ENCODE measurements at places on chromosomes 1 and 21.

GRCh38 chr1:200704986-200705500 is 33.6 kb upstream of the CAMSAP2 start:
- no peak for DNase-seq

DNA sequence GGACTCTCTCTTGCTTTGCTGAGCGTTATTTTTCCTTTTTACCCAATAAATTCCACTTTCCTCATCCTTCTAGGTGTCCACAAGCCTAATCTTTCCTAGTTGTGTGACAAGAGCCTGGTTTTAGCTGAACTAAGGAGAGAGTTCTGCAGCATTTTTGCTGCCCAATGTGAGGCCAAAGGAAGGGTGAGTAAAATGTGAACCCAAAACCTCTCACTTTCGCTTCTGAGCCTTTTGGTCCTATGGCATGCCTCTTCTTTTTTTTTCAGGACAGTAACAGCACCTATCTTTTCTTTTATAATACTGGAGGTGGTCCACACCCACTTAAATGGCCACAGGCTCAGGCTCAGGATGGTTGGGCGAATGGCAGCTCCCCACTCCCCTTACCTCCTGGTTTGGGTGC is 111.1 kb downstream of the COP1 start:
- DNase-seq, result no peak

- no peak for DNase-seq
These were observed 20.7 kb upstream of the PADI4 start for GRCh38 chr1:17287130-17287776.

DNA sequence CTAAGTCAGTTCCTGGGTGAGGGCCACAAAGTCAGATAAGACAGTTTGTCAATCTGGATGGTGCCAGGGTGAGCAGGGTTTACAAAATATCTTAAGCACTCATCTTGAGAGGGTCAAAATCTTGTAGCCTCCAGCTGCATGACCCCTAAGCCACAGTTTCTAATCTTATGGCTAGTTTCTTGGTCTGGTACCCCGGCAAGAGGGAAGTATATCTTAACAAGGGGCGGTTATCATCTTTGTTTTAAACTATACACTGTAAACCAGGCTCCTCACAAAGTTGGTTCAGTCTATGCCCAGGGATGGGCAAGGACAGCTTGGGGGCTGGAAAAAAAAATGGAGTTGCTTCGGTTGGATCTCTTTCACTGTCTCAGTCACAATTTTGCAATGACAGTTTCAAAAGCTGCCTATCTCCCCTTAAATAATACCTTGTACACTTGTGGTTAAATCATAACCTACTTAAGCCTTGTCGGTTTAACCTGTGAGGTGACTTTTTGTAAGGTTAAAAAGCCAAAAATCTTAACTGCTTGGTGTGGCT is 7.8 kb upstream of the CD46 start:
- DNase-seq, result no peak

- no peak for DNase-seq
These were observed 71.7 kb upstream of the JUN start for GRCh38 chr1:58855274-58856165.

- DNase-seq, result no peak
These were observed 23.7 kb downstream of the ELAVL4 start for GRCh38 chr1:50132347-50132894.

- no peak for DNase-seq
These were observed 10.8 kb downstream of the RWDD2B start for GRCh38 chr21:29008367-29008766.

GRCh38 chr1:192986110-192986747 is 72.9 kb downstream of the UCHL5 start:
- peak; percentile 28 for DNase-seq

DNA sequence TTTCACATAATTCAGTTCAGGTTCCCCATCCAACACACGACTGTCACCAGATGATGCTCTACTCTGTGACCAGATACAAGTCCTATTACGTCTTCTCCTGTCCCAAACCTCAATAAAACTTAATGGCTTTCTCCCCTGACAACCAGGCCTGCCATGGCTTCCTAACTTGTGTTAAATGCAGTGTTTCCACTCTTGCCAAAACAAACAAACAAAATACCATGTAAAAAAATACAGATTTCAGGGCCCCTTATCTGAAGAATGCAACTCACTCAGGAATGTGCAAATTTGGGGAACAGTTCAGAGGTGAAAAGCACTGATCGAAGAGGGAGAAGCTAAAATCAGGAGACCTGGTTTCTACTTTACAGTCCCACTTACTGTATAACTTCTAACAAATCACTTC is 863 bp upstream of the NUF2 start:
- no peak for DNase-seq

GRCh38 chr1:21884456-21885235 is 52.5 kb downstream of the HSPG2 start:
- no peak for DNase-seq

DNA sequence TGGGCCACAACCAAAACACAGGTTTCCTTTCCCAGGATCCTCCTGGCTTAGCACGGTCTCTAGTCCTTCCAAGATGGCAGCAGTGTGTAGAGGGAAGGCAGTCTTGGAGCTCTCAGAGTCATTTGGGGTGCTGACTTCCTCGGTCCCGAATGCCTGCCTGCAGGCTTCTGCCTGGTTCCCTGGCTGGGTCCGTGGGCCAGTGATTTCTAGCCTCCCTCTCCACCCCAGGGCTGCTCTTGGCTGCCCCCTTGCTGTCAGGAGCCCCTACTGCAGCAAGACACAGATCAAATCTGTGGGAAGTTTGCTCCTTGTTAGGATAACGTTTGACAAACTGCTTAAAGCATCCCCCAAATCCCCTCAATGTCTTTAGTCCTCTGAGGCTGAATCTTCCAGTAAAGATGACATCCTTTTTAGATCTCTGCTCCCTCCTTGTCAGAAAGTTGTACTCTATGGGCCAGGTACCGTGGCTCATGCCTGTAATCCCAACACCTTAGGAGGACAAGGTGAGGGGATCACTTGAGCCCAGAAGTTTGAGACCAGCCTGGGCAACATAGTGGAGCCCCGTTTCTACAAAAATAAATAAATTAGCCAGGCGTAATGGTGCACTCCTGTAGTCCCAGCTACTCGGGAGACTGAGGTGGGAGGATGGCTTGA is 272.5 kb downstream of the RRAGC start:
- peak; percentile 50 for DNase-seq

DNA sequence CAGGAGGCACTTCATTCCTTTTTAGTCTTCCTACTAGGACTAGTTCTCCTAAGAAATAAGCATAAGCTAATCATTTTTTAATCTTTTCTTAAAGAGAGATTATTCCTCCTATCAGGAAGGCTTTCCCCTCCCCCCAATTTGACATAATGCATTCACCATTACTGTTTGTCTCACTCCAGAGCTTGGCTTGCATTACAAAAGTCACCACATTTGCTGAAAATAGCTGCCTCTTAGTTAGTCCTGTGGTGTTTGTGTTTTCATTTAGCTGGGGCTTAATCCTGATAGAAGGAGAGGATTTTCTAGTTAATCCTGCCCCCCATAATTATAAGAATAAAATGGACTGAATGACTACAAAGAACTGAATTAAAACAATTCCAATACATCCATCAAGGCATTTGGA is 307.1 kb upstream of the RRP15 start:
- DNase-seq, result no peak

DNA sequence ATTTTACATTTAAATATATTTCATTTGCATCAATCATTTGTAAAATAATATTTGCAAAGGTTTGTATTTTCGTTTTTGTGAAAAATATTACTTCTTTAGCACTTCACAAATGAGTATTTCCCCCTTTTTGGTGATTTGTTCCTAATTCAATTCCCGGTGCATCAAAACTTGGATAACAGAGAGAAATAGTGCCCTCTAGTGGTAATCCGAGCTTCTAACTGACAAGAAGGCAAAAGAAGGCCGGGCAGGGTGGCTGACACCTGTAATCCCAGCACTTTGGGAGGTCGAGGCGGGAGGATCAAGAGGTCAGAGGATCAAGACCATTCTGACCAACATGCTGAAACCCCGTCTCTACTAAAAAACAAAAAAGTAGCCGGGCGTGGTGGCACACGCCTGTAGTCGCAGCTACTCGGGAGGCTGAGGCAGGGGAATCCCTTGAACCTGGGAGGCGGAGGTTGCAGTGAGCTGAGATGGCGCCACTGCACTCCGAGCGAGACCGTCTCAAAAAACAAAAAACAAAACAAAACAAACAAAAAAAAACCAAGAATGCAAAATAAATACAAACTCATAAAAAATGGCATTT is 137.7 kb downstream of the COL11A1 start:
- no peak for DNase-seq

- no peak for DNase-seq
These were observed 188.9 kb downstream of the NRIP1 start for GRCh38 chr21:14875704-14876523.

- no peak for DNase-seq
These were observed 46.5 kb downstream of the SAMD13 start for GRCh38 chr1:84347932-84348555.

- DNase-seq, result no peak
These were observed 19.2 kb downstream of the FAM89A start for GRCh38 chr1:231020816-231021215.

- DNase-seq, result no peak
These were observed 158.5 kb downstream of the KCNJ6 start for GRCh38 chr21:37757606-37758376.

DNA sequence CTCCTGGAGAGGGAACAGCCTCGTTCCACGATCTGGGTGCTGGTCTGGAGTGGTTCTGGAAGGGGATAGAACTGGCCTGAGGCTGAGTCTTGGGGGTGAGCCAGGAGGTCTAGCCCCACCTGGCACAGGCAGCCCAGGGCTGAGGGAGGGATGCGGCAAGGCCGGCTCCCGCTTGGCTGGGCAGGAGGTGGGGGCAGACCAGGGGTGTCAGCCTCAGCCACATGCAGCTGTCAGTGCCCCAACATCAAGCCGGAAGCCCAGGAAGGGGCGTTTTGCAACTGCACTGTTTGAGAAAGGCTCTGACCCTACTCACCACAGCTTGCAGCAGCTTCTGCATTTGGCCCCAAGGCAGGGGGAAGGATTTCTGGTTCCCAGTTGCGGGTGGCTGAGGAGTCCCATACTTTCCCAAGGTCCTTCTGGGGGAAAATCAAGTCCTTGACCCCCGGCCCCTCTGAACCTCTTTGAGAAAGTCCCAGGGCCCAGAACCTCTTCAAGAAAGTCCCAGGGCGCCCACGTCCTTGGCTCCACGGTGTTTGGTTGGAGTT is 2.0 kb downstream of the EFHD2 start:
- DNase-seq, result no peak

GRCh38 chr1:74937176-74937575 is 197.0 kb upstream of the LHX8 start:
- no peak for DNase-seq

- DNase-seq, result no peak
These were observed 34.0 kb upstream of the C1orf115 start for GRCh38 chr1:220655961-220656740.

GRCh38 chr1:91817211-91817905 is 68.6 kb downstream of the TGFBR3 start:
- DNase-seq, result no peak

Data from stimulated activated CD4-positive, alpha-beta T cell treated with anti-CD3 and anti-CD28 coated beads, Interleukin-4, amount 100 ng/mL, for 1 hour (primary cell).